ENCODE measurements at places on chromosomes 1 and 21.

DNA sequence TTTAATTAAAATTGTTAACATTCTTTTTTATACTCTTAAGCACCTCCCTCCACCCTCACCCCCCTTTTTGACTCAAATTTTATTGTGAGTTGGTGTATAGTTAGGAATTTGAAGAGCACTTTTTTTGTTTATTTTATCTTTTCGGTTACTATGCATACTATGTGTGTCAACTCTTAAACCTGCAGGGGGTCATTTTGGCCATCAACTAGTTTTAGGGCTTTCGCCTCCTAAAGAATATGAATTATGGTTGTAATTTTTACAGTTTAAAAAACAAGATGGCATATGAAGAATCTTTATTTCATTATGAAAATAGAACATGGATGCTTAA is 9.7 kb downstream of the BACH1 start:
- DNase-seq = no peak

DNA sequence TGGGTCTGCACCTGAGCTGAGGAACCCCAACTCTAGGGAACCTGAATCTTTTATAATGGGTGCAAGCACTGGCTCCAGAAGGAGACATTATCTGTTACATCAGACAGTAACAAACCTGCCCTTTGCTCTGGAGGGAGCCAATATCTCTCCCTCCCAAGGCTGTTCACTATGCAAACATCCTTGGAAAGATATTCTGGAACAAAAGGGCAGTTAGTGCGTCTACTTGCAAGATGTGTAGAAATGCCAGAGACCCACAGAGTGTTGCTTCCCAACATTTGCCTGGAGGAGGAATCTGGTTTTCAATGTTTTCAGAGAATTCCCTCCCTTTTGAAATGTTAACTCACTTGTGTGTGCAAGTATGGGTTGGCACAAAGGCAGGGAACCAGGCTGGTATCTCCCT is 31.9 kb downstream of the UMODL1 start:
- no peak for DNase-seq

GRCh38 chr1:88503646-88504045 is 180.4 kb upstream of the PKN2 start:
- DNase-seq = no peak

DNA sequence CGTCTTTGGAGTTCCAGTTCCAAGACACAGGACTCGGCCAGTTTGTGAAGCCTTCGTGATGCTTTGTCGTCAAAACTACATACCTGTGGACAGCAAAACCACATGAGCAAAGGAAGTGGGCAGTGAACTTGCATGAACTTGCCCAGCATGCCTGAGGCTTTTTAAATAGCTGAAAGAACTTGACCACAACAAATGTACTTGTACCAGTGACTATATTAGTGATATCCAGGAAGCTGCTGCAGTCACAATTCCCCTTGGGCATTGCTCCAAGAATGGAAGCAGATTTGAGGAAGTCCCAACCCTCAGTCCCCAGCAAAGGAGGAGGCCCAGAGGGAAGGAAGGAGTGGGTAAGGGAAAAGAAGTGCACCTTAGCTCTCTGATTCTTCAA is 2.6 kb downstream of the FUCA1 start:
- DNase-seq = no peak

DNA sequence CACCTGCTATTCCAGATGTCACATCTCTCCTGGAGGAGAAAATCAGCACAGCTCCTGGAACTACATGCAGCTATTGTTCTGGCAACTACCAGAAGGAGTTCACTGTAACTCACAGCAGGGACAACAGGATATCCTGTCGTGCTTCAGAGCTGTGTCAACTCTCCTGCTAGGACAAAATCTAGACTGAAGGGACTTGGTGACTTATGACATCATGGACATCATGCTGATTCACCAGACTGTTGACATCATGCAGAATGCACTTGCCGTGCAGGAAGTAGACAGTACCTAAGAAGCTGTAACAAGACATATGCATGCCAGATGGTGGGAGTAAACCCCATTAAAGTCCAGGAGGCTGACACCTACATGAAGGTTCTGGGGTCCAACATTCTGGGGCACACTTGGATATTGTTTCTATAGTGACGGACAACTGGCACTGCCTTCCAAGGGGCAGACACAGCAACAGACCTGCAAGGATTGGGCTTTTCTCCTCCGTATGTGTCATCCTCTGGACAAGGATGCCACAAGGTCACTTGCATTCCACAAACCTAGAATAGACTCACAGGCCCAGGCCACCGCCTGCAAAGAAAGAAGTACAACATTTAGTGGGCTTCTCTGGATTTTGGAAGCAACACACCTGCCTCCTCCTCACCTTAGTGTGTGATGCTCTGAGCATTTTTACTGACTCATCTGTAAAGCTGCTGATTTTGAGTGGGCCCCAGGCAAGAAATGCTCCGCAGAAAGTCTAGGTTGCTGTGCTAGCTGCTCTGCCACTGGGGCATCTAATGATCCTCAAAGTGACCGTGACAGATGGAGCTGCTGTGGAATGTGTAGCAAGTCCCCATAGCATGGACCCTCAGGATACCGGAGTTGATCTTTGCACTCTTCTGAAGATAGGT is 249.2 kb downstream of the MATN1 start:
- DNase-seq = no peak

DNA sequence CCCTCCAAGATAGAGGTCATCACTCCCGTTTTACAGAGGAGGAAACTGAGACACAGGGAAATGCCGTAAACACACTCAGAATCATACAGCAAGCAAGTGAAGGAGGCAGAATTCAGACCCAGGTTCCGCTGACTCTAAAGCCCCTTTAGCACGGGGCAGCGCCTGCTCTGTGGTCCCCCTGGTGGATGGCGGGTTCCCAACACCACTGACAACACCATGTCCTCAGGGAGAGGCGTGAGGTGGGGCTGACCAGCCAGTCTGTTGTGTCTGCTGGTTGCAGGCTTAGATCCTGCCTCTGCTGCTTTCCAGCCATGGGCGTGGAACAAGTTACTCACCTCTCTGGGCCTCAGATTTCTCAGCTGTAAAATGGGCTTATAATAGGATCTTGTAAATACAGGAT is 617.3 kb downstream of the MATN1 start:
- DNase-seq = no peak

GRCh38 chr1:183039330-183039729 is 16.1 kb downstream of the LAMC1 start:
- no peak for DNase-seq

GRCh38 chr1:212920896-212921295 is 29.4 kb upstream of the VASH2 start:
- no peak for DNase-seq

GRCh38 chr1:238088560-238089290 is 198.0 kb upstream of the ZP4 start:
- DNase-seq = no peak

- DNase-seq = no peak
These were observed 355.7 kb downstream of the LTN1 start for GRCh38 chr21:28636752-28637691.

GRCh38 chr1:231677442-231677841 is 50.9 kb downstream of the DISC1 start:
- DNase-seq = no peak

DNA sequence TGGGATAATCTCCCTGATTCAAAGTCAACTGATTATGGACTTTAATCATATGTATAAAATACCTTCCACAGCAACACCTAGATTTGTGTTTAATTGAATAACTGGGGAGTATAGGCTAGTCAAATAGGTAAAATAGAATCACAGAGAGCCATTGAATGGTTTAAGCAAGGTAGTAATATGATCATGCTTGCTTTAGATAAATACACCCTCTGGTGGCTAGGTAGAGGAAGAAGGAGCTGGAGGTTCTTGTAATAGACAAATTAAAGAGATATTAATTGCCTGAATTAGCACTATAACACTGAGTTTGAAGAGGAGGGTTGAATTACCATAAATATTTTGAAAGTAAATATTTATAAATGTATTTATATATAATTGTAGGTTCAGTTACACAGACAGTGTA is 40.3 kb downstream of the DIRAS3 start:
- DNase-seq = no peak

DNA sequence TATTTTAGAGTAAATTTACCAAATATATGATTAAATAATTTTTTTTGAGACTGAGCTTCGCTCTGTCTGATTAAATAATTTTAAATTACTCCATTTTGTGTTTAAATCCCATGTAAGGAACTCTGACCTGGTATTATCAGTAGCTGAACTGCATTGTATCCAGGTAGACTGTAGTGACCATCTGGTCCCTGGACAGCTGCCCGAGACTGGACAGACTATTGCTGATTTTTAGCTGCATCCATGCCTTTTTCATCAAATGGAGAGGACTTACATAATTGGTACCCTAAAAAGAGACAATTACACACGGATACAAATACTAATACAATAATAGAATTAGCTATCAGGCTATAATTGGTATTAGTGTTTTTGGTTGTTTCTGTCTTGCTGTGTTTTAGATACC is 20.6 kb downstream of the OLFM3 start:
- no peak for DNase-seq

- DNase-seq = no peak
These were observed 68.0 kb downstream of the DISC1 start for GRCh38 chr1:231694465-231695077.

DNA sequence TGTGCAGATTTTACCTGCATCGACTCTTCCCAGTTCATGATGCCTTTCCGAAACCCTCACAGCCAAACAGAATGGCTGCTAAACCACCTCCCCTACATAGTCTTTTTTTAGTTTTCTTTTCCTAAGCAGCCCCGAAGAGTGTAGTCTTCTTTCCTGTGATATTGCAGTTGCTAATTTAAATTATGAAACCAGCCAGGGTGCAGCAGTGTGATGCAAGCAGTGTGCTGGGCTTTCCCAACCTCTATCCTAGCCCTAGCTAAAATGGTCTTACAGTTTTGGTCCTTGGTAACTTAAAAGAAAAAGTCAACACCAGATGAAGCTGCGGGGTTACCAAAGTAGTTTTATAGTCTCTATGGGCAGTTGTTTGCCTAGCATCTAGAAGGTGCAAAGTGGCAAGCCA is 82.0 kb upstream of the GCLM start:
- DNase-seq = no peak

DNA sequence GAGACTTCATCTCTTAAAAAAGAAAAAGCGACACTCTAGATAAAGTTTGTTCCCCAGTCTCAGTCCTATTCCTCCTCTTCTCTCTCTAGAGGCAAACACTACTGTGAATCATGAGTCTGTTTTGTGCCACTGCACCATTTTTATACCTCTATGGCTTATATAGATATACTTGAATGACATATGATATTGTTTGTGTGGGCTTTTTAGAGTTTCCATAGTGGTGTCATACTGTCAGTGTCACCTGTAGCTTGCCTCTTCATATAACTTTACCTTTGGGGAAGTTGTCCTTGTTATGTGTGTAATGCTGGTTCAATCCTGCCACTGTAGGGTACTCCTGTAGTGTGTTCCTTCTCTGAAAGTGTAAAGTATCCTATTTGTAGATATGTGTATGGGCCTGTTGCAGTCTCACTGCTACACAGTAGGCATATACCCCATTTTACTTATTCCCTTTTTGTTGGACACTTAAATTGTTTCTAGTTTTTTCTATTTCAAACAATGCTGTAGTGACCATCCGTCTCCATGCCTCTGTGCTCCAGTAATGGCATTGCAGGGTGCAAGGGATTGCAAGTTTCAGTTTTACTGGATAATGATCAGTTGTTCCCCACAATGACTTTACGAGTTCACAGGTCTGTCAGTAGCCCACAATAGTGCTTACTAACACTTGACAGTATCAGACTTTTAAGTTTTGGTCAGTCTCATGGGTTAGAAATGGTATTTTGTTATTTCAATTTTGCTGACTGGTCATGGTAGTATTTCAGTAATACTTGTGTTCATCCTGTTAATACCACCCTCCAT is 2.7 kb downstream of the PRMT2 start:
- no peak for DNase-seq

DNA sequence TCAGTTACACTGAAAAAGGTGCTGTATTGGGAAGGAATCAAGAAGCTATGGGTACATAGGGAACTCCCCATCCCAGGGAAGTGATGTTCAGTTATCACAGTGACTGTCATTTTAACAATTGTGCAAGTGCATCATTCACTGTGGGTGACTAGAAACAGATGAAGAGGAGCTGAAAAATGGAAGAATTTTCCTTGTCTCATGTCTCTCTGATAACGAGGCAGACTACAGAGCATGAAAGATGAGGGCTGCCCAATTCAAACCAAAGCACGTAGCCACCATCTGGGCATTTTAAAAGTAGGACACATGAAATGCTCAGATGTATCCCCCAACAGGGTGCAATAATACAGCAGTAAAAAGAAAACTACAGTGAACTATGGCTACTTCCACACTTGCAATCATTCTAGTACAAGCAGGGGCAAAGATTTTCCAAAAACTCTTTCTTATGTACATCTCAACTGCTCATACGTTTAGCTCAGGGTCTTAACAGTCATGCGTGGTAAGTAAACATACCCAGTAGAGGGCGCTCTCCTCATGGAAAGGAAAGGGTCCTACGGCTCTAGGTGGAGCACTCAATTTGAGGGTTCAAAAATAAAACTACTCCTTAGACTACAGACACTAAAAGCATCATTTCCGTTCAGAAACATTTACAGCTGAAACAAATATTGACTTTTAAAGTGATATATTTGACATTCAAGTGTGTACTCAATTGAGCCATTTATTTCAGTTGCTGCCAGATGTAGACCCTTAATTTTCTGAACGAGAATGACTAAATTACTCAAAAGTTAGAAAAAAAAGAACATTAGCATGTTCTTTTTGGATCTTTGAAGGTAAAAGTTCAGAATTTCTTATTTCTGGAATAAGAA is 143.2 kb downstream of the KCTD3 start:
- DNase-seq = no peak

GRCh38 chr1:203475012-203475981 is at the start of gene PRELP:
TSS of gene PRELP (plus strand) at chr1:203475806. CDS start at chr1:203483185, 7,379 bp downstream.
- DNase-seq = no peak

DNA sequence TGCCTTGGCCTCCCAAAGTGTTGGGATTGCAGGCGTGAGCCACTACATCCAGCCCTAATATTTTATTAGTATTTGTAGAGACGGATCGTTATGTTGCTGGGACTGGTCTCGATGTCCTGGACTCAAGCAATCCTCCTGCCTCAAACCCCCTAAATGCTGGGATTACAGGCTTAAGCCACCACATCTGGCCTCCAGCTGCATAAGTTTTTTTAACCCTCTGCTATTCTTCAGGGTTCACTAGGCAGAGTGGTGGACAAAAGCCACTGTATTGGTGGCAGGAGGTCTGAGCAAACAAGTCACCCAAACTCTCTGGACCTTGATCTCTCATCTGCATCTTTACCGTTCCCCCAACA is 10.1 kb upstream of the CLIC4 start:
- no peak for DNase-seq

DNA sequence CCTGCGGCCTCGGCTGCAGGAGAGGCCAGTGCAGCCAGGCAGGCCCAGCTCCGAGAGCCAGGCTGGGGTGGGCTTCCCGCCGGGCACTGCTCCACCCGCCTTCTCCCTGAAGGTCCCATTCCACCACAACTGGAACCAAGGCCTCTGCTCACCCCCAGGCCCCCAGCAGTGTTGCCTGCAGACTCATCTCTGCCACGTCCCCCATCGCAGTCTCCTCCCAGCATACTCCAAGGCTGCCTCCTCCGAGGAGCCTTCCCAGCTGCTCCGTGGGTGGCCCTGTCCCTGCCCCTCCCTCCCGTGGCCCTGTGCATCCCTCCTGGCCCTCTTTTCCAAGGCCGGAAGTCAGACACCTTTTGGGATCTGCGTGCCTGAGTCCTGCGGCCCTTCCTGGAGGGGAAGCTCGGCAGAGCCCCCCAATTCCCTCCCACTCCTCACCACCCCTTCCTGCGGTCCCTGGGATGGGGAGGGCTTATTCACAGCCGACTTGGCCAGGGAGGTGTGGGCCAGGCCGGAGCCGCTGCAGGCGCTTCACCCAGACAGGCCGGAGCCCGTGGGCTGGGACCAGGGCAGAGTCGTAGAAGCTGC is 47.6 kb downstream of the SLX9 start:
- DNase-seq = no peak

GRCh38 chr1:6025269-6026094 is 20.2 kb upstream of the KCNAB2 start:
- DNase-seq = no peak
